ENCODE measurements at places on chromosomes 2 and 18. TPM values are rescaled to one million over a fixed set of nuclear protein-coding genes. Genes with fewer than 3 reads are reported as not detected.

SLC19A3 gene
- not detected for total RNA-seq

CDK5R2 gene
- total RNA-seq: not detected

HTR2B gene
- not detected for total RNA-seq

GPR155 gene
- 19.2 TPM for total RNA-seq

CHMP1B gene
- 24.9 TPM for total RNA-seq

ANKRD30B gene
- total RNA-seq: not detected

SDC1 gene
- total RNA-seq: not detected

CAPN14 gene
- 0.68 TPM for total RNA-seq

NCKAP1 gene
- total RNA-seq: 3.3 TPM

SERPINB4 gene
- not detected for total RNA-seq

FAP gene
- 0.76 TPM for total RNA-seq

HOXD11 gene
- not detected for total RNA-seq

DCDC2C gene
- total RNA-seq: not detected

DES gene
- total RNA-seq: not detected

All from T-helper 1 cell treated with Interleukin-12 subunit alpha and Interleukin-12 subunit beta and Interleukin-4 antibody, amounts not matched to agents 30 ng/mL and 1 ng/mL, for 36 hours (primary cell).